T-helper 2 cell (primary cell): ENCODE measurements at places on chromosomes 16 and 17.

DNA sequence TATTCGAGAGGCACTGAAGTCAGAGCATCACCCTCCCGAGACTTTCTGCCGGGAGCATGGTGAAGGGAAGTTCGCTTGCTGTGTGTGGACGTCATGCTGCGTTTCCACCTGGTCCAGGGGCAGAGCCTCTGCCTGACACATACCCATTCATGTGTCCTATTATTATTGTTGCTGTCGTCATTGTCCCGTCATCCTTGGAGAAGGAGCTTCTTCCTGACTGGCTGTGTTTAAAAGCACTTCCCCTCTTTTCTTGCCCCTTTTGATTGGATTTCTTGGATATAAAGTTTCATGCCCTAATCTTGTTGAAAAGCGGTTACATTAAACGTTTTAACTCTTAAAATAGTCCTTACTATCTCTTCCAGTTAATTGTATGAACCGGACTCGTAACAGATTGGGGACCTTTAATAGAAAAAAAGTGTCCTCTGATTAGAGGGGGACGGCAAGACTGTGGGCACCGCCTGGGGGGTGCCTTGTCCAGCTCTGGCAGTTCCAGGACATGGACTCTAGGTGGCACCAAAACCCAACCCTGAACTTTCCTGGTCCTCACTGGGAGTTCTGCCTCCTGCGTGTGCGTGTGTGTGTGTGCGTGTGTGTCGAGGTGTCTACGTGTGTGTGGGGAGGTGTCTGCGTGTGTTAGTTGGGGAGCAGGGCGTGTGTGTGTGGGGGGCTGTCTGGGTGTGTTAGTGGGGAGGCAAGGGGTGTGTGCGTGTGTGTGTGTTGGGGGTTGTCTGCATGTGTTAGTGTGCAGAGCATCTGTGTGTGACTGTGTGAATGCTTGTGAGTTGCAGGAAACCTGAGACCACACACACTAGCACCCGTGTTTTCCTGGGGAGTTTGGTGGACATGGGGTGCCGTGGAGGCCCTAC, 133.3 kb upstream of the CIBAR2 start:
- no peak for DNase-seq

DNA sequence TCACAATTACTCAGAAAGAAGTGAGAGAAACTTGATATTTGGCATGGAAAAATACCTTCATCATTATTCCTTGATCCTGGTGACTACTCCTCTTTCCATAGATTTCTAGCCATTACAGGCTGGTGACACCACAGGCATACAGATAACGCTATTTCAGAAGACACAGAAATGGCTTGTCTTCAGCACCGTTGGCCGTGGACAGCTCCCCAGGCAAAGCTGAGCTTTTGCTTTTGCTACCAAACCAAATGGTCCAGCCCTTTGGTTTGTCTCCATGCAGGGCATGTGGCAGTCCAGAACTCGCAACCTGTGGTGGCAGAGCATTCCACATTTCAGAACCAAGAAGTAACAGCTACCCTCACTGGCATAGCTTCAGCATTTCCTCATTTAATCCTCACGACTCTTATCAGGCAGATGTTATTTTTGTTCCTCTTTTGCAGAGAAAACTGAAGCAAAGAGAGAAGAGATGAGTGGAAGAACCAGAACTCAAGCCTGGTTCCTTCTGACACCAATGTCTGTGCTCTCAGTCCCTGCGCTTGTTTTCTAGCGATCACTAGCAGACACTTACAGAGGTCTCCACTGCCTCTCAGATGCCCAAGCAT, 55.5 kb downstream of the HS3ST4 start:
- no peak for DNase-seq

- no peak for DNase-seq
These were observed at the start of gene ANKRD13B for GRCh38 chr17:29592850-29593551. TSS of gene ANKRD13B (plus strand) at chr17:29593132. CDS start at chr17:29593622, 490 bp downstream.

GRCh38 chr17:68061512-68062313, 26.2 kb downstream of the KPNA2 start:
- no peak for DNase-seq

DNA sequence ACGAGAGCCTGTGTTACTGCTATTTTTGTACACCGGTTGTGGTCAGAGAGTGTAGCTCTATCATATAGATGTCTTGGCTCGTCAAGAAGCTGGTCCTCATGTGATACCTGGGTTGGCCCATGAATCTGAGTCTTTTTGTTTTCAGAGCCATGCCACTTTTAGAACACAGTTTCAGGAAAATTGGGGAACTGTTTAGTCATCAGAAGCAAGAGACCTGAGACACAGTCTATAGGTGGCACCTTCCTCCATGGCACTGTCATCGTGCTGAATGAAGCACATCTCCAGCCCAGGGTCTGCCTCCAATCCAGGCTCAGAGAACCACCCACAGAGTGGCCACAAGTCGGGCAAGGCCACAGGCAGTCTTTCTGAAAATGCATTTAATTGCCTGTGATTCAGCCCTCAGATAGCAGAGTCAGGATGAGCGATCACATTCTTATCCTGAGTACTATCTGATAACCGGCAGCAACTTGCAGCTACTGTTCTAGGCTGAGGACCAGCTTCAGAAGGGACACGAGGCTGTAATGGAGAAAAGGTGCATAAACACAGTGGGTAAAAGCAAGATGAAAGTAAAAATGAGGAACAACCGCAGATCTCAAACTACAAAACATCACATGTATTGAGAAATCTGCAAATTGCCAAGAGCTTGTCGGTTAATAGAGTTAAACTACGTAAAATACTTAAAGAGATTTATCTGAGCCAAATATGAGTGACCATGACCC, 14.2 kb upstream of the HAPSTR1 start:
- no peak for DNase-seq
